ENCODE measurements at places on chromosomes 6 and 20.

- DNase-seq, result no peak
Measured at GRCh38 chr6:26019967-26020328, 57.3 kb downstream of the TRIM38 start.

DNA sequence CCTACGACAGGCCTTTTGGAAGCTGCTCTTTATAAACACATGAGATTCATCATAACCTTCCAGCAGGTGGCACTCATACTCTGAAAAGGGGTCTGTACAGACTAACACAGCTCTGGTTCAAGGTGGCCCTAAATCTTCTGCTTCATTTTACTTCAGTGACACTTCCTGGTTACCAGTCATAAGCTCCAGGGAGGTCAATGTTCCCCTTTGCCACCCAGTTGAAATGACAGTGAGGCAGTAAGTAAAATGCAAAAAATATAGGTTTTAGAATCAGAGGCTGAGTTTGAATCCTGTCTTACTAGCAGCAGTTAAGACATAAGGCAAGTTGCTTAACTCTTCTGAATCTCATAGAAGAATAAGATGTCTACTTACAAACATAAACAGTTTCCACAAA lies 132.8 kb downstream of the CDK19 start:
- peak; percentile 33 for DNase-seq

DNA sequence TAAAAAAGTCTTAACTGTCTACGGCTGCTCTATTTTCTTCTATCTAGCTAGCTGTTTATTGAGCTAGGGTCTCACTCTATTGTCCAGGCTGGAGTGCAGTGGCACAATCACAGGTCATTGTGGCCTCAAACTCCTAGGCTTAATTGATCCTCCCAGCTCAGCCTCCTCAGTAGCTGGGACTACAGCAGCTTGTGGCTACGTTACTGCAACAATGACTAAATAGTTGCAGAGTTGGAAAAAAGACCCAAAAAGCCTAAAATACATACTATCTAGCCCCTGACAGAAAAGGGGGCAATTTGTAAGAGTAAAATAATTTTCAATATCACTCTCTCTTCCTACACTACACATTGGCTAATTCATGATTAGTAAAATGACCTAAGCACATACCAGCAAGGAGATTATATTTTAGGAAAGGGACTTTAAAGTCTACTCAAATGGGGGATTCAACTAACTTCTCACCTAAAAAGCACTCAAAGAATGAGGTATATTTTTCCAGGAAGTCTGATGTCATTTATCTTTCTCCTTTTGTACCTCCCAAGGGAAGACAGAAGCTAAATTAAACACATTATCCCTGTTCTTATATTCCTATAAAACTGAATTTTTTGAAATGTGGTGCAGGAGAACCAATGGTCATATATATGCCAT lies 82.8 kb downstream of the ZMYND8 start:
- no peak for DNase-seq

DNA sequence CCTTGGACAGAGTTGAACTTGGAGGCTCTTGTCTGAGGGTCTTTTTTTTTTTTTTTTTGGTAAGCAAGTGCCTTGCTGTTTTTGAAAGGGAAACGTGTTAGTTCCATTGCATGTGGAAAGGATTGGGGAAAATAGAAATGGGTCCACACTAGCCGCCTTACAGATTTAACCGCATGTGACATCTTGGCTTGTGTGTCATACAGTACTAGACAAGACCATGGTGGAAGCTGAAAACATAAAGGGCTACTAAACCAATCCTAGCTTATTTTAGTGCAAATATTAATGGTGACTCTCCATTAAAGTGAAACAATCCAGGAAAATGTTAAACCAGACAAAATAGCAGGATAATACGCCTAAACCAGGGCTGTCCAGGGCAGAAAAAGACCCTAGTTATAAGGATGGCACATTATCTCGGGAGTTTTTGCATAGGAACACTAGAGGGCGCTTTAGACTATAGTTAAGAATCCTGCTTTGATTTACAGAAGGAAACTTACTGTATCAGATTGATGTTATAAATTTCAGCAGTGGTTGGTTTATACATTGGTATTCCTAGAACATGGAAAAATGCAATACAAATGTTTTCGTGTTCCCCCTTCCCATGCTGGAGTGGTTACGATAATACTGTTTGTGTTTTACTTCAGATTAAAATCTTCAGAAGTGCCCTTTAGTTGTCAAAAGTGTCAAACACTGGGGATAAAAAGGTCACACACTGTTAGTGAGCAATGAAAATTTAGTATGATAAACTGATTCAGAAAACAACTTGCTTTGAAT lies 59.8 kb upstream of the DEK start:
- no peak for DNase-seq

DNA sequence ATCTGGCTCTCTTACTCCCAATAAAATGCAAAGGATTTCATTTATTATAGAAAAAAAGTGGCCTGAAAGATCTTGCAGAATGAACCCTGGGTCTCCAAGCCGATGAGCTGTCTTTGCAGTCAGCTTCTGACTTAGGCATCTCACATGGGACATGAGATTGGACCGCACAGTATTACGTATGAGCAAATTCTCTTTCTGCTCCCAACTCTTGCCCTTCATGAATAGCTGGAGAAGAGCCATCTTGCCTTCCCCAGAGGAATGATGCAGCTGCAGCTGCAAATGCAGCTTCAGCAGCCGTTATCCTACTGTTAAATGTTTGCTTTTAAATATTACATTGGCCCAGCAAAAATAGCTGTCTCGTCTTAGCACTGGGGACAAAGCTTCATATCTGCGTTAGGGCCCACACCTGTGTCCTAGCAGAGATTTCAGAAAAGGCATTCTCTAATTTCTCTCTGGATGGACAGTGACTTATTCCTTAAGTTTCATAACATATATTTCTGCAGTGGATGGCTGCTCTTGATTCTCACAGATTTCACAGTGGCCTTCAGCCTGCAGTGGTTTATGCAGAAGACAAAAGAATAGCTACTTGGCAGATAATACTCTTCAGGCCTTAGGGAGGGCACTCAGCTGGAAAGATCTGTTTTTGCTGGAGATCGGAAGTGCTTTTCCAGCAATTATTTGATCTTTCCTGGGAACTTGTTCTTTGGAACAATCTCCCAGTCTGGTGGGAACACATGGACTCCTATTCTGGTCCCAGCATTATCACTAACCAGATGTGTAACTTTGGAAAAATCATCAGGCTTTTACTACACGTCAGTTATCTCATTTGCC lies 129.2 kb downstream of the FYN start:
- no peak for DNase-seq

- DNase-seq, result no peak
Measured at GRCh38 chr20:43009532-43009931, 180.2 kb downstream of the PTPRT start.

- no peak for DNase-seq
Measured at GRCh38 chr6:149560736-149561135, 5.4 kb upstream of the GINM1 start.

- no peak for DNase-seq
Measured at GRCh38 chr20:21246161-21246560, 57.0 kb upstream of the XRN2 start.

DNA sequence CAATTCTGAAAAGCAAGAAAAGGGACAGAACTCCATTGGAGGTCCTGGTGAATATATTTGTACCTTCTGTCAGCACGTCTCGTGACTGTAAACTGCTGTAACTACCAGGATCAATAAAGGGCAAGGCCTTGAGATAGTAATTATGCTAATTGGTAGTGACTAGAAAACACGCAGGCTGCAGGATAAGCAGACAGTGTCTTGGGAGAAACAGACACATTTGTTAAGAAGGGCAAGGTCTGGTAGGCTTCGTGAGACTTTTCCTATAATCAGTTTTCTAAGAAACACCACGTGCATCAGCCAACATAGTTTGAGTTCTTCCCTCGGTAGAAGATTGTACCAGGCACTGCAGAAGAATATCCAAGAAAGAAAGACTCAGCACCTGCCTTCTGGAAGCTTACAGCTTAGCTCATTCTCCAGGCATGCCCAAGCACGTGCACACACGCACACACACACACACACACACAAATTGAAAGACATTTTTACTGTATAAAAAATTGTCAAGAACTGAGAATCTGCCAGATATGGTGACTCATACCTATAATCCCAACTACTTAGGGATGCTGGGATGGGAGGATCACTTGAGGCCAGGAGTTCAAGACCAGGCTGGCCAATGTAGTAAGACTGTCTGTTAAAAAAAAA lies 167.0 kb upstream of the SASH1 start:
- DNase-seq, result no peak

- no peak for DNase-seq
Measured at GRCh38 chr6:116215414-116215813, 38.5 kb downstream of the TSPYL4 start.

GRCh38 chr6:112773187-112773586 lies 426.1 kb downstream of the RFPL4B start:
- DNase-seq, result no peak

- no peak for DNase-seq
Measured at GRCh38 chr6:155690820-155691219, 235.2 kb upstream of the NOX3 start.

DNA sequence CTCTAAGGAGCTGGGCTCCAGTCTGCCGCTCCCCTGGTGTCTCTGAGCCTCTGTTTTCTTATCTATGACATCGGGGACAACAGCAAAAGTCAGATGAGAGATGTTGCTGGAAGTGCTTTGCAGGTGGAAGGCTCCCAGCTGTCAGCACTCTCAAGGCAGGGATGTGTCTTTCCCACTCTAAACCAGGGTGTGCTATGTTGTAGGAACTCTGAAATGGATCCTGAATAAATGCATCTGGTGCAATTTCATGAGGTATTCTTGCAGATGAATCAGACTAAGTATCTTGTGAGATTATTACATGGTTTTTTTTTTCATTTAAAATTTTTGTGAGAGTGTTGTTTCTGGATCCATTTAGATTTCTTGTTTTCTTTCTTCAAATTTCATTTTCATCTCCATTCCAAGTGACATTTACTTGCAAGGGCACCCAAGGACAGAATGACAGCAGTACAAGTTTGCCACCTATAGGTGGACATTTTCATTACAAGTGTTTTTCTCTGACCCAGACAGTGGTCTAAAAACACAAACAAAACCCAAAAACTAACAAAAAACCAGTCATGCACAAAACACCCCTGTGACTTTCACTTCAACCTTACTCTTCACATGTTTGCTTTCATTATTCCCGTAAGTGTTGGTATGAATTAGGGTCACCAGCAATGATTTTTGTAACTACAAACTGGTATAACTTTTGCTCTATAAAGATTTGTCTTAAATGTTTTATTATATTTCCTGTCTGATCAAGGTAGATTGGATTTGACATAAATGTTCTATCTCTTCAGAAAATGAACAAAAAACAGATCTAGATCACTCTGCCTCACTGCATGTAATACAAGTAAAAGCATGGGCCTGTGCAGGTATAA lies 14.7 kb upstream of the SIM1 start:
- no peak for DNase-seq

DNA sequence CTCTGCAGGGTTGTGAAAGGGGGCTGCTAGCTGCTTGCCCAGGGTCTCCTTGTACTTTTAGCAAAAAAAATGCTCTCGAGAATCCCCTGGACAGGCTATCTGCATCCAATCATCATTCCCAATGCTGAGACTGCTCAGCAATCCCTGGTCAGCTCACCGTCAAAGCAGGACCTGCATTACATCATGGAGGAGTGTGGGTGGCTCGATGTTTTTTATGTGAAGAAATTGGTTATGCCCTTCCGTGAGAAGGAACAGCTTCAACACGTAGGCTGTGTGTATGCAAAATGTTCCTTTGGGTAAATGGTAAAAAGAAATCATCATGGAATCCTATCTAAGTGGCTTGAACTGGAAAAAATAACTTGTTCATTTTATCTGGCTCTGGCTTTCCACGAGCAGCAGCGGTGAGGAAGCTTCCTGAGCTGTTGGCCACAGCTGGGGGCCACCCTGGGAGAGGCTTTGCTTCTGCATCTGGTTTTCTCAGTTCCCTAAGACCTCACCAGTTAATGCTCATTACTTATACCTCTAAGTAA lies 111.4 kb downstream of the FYN start:
- DNase-seq, result no peak

DNA sequence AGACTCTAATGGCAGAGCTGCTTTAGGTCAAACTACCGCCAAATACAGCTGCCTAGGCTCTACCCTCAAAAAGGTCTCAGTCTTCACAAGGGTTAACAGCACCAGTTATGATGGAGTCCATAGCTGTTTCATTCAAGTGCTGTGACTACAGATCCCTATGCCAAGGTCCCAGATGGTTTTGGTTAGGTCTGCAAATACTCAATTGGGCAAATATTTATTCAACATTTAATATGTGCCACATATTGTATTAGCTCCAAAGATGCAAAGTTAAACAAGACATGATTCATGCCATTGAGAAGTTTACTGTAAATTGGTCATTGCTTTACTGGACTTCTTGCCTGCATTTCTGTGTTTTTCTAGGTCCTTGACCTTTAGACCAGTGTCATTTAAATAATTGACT lies 55.8 kb upstream of the TFAP2D start:
- no peak for DNase-seq

DNA sequence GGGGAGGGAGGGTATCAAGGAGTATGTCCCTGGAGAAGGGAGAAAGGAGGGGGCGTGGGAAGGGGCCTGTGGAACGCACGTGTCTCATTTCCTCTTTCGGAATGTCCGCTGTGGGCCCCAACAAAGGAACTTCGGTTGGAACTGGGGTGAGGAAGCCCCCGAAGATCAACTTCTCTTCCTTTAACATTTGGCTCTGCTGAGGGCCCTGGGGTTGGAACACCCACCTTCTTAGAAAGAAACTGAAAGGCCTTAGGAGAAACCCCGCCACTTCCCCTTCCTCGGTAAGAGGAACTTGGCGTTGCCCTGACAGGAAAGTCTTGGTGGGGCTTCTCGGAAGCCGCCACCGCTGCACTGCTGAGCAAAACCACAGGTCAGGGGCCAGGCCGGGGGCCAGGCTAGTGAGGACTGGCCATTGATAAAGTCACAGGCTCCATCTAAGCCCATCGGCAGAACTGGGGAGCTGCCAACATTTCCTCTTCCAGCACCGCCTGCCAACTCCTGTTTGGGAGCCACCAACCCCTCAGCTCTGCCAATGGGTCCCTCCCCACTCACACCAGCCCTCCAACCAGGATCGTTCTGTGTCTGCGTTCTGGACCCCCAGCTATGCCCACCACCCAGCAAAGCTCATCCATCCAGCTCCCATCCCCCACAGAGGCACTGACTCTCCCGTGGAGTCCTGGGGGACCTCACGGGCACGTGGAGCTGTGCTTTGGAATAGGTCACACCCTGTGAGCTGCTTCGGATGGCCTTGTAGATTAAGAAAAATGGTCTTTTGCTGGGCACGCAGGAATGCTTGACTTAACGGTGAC lies 44.8 kb downstream of the FGD2 start:
- no peak for DNase-seq

DNA sequence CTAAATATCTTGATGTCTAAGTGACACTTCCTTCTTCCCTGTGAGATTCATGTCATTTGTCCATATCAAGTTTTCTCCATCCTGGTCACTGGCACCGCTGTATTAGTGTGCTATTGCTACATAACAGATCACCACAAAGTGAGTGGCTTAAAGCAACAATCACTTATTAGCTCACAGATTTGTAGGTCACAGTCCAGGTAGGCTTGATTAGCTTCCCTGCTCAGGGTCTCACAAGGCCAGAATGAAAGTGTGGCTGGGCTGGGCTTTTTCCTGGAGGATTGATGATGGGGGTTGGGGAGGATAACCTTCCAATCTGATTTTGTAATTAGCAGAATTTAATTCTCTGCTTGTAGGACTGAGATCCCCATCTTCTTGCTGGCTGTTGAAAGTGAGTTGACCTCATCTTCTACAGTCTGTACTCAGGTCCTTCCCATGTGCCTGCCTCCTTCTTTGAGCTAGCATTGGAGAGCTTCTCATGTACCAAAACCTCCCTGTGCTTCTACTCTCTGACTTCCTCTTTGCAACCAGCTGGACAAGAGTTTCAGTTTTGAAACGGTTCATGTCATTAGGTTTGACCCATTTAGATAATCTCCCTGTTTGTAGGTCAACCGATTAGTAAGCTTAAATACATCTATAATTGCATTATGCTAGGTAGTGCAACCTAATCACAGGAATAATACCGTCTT lies 152.4 kb upstream of the MAN1A1 start:
- DNase-seq, result no peak

All from cerebellar nuclear complex (tissue), 1 donor.